NCI-H82 (cell line): ENCODE measurements at places on chromosomes 4 and X.

GRCh38 chr4:40227284-40227683 lies 30.5 kb downstream of the RHOH start:
- DNase-seq: no peak

- no peak for DNase-seq
Measured at GRCh38 chr4:40289366-40290188, 45.6 kb upstream of the CHRNA9 start.

DNA sequence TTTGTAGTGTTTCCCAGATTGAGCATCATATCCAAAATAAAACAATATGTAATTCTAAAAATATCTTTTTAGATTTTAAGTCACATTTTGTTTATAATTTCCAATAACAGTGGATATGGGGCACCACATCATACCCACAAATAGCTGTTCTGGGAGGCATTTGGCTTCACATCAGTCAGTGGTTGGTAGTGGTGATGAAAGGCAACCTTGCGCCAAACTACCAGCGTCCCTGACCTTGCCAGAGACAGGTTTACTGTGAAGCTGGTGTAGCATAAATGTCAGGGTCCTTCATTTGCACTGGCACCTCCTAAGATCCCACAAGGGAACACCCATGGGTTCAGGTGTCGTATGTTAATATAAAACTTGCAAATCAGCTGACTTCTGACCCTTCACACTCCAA lies 222.2 kb downstream of the DCTD start:
- DNase-seq: no peak

GRCh38 chr4:123526511-123526910 lies 129.9 kb downstream of the SPRY1 start:
- DNase-seq: peak; percentile 58

DNA sequence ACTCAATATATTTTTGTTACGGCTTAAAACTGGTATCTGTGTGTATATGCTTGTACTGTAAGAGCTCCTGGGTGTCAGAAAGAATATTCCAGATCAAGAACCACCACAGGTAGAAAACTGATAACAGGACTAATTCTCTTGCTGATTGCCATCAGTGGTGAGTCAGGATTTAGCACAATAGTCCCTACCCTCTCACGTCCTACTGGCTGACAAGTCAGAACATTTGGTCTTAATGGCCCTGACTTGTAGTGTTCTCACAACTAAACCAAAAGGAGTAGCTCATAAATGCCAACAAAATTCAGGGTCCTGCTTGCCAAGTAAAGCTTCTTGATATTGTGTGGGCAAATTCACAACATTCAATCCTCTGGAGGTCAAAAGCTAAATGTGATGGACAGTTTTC lies 105.2 kb upstream of the MAB21L2 start:
- no peak for DNase-seq

GRCh38 chr4:94244087-94244828 lies 36.6 kb downstream of the SMARCAD1 start:
- no peak for DNase-seq
